ENCODE measurements at places on chromosomes 11 and 22. TPM values are rescaled to one million over a fixed set of nuclear protein-coding genes. Genes with fewer than 3 reads are reported as not detected.

Gene TMPRSS5
- 0.07 TPM for total RNA-seq

Gene NOX4
- total RNA-seq, result 11.2 TPM

Gene MS4A4A
- not detected for total RNA-seq

Gene KRTAP5-10
- total RNA-seq, result not detected

Gene EMID1
- 6.0 TPM for total RNA-seq

Gene CHKA
- total RNA-seq, result 25.5 TPM

Gene KIRREL3
- total RNA-seq, result 1.4 TPM

Gene MRGPRX3
- total RNA-seq, result not detected

Gene ADORA2A
- total RNA-seq, result 0.46 TPM

Gene CARD16
- not detected for total RNA-seq

Gene RTCB
- total RNA-seq, result 95.7 TPM

Gene LIF
- total RNA-seq, result 112 TPM

Gene GLB1L3
- total RNA-seq, result 0.75 TPM

Gene TEX54
- not detected for total RNA-seq

Gene WNT7B
- 15.3 TPM for total RNA-seq

Gene CTSW
- total RNA-seq, result not detected

Gene HOATZ
- not detected for total RNA-seq

Gene PRODH
- 1.9 TPM for total RNA-seq

Gene LMNTD2
- total RNA-seq, result 4.7 TPM

Gene ANKRD49
- 16.7 TPM for total RNA-seq

Gene ALKBH3
- total RNA-seq, result 38.5 TPM

Gene SLC5A12
- not detected for total RNA-seq

Gene SHANK2
- 12.5 TPM for total RNA-seq

Gene CD3G
- total RNA-seq, result not detected

Gene CCDC88B
- 1.3 TPM for total RNA-seq

Gene IPO7
- total RNA-seq, result 95.1 TPM

Gene SYT13
- 8.1 TPM for total RNA-seq

Gene ALDH3B1
- total RNA-seq, result 2.6 TPM

Gene OPCML
- total RNA-seq, result under 0.01 TPM

Gene MAP6
- 5.7 TPM for total RNA-seq

Gene MUC2
- not detected for total RNA-seq

Gene LRP4
- 9.9 TPM for total RNA-seq

Gene GDPD4
- total RNA-seq, result 0.08 TPM

Gene TTLL1
- total RNA-seq, result 13.2 TPM

Gene SPCS2
- 38.1 TPM for total RNA-seq

Gene RAPSN
- total RNA-seq, result 0.14 TPM

Gene KRTAP5-11
- total RNA-seq, result not detected

Gene GRAMD4
- total RNA-seq, result 30.4 TPM

Gene CD6
- total RNA-seq, result 0.29 TPM

Gene LMF2
- 48.3 TPM for total RNA-seq

Gene KDELR3
- 17.0 TPM for total RNA-seq

Gene FLRT1
- 0.14 TPM for total RNA-seq

Gene C11orf86
- total RNA-seq, result not detected

Gene RIMBP3B
- total RNA-seq, result 0.07 TPM

Gene PARVA
- total RNA-seq, result 45.9 TPM

Gene LUZP2
- 0.33 TPM for total RNA-seq

Gene DLAT
- 42.1 TPM for total RNA-seq
